Dorsolateral prefrontal cortex (tissue), 122 donors: ENCODE measurements at places on chromosomes 1 and 21.

GRCh38 chr21:17901458-17902079 lies 82.4 kb upstream of the C21orf91 start:
- DNase-seq: no peak

DNA sequence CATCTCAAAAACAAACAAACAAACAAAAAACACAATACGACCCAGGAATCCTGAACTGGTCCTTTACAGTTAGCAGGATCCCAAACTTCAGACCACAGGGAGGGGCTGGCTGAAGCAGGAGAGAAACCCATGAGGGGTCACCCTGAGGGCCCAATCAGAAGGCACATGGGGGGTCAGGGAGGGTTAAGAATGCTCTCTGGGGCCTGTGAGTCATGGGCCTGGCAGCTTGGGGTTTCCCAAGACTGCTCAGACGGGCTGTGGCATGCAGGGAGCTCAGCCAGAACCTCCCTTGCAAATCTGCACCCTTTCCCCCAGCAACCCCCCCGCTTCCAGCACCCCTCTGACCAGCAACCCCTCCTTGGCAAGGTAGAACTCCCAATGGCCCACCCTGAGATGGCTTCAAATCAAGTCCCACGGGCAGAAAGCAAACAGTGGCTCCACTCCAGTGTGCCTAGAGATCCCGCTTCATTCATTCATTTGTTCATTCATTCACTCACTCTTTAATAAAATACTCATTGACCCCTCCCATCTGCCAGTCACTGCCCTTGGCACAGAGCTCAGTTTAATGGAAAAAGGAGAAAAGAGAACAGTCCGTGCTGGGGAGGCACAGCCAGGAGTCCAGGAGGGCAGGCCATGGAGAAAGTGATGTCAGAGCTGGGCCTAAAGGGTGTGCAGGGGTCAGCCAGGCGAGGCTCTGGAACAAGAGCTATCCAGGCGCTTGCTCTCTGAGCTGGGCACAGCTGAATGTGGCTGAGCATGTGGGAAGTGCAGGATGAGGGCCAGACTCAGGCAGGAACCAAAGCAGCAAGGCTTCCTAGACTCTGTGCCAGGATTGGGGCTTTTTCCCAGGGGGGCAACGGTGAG lies 8.2 kb downstream of the UQCRHL start:
- DNase-seq: no peak

DNA sequence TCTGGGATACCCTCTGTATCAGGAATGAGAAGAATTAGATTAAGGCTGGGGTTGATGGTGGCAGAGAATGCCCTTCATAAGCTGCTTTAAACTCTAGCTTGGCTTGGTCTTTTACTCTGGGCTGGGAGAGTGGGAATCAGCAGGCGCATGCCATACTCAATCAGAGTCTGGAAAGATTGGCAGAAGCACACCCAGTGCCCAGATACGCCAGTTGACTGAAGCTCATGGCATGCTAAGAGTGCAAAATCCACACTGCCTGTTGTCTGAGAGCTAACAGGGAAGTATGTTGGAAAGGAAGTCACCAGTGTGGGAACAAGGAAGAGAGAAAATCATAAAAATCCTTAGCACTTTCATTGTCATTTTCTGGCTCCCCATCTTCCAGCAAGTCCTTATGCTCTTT lies 53.0 kb downstream of the HMCN1 start:
- DNase-seq: no peak

DNA sequence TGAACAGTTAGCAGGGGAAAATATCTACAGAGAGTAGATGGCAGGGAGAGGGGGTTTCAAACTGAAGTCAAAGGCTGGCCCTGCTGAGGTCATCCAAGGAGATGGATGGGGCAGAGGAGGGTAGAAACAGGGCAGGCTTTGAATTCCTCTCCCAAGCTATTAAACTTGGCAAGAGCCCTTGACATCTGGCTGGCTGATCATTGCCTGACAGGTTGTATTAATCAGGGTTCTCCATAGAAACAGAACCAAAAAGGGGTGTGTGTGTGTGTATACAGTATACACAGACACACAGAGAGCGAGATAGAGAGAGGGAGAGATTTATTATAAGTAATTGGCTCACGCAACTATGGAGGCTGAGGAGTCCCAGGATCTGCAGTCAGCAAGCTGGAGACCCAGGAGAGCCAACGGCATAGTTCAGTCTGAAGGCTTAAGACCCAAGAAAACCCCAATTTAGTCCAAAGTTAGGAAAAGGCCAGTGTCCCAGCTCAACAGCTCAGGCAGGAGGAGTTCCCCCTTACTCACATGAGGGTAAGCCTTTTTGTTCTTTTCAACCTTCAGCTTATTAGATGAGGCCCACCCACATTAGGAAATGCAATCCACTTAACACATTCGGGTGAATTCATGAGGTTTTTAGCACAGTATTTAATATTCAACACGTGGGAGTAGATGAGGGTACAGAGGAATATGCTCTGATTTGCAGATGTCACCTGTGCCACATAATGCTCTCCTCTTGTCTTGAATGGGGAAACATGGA lies 46.7 kb upstream of the HAO2 start:
- no peak for DNase-seq

DNA sequence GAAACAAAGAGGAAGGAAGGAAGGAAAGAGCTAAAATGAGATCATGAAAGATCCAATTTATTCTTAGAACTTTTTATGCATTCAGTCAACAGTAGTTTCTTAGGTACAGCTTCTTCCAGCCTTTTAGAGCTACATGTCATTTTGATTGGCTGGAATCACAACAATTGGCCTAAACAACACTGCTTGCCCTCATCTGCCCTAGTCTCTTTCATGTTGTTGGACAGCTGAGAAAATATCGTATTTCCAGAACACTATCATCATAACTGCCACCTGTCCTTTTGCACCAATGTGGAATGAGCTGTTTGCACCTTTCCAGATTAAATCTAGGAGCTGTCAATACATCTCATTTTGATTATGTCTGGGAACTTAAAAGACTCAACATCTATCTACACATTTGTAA lies 161.7 kb downstream of the TGFBR3 start:
- DNase-seq: no peak

DNA sequence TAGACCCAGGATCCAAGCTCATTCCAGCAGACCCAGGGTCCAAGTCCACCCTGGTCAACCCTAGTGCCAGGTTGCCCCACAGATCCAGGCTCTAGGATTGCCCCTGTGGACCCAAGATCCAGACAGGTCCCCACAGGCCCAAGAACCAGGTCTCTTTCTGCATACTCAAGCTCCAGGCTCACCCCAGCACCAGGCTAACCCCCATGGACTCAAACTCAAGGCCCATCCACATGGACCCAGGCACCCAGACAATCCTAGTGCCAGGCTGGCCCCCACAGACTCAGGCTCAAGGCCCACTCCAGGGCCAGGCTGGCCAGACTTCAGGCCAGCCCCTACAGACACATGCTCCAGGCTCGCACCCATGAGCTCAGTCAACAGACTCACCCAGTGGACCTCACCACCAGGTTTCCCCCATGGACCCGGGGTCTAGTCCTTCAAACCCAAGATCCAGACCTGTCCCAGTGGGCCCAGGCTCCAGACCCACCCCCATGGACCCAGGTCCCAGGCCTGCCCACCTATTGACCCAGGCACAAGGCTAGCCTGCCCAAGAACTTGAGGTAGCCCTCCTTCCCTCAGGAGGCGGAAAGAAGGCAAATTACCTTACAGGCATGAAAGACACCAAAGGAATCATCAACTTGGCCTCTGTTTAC lies 124.4 kb downstream of the SMYD3 start:
- DNase-seq: no peak

GRCh38 chr1:223223091-223223995 lies 80.3 kb upstream of the TLR5 start:
- no peak for DNase-seq

DNA sequence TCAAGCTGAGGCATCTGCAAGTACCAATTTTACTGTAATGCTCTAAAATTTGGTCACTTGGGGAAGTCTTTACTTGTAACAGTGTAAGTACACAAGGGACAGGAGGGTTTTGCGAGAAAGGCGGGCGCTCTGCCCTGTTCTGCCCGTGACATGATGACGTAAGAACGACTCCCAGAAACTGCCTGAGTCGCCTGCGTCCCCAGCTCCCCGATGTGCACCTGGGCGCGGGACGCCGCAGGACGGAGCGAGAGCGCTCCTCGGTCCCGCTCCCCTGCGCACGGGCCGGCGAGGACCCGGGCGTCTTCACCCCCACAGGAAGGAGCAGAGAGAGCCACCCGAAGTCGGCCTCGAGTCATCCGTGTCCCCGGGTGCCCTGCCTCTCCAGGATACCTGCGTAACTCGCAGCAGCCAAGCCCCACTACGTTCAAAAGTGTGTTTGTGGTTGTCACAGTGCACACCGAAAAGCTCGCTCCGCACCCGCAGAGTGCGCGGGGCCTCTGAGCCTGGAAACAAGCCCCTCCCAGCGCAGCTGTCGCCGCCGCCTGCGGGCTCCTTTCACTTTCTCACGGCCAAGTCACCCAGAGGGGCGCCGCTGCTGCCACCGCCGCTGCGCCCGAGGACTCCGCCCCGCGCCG lies 3.3 kb upstream of the ZBTB18 start:
- peak; percentile 70 for DNase-seq
